ENCODE measurements at places on chromosomes 12 and 14.
A peak's percentile ranks its signal among the peaks of the same experiment; 100 is the strongest.

- DNase-seq: no peak
Observed at GRCh38 chr12:106962286-106962685, 6.6 kb downstream of the TMEM263 start.

- peak; percentile 92 for DNase-seq
Observed at GRCh38 chr14:54773171-54774006, 129.2 kb downstream of the GCH1 start.

DNA sequence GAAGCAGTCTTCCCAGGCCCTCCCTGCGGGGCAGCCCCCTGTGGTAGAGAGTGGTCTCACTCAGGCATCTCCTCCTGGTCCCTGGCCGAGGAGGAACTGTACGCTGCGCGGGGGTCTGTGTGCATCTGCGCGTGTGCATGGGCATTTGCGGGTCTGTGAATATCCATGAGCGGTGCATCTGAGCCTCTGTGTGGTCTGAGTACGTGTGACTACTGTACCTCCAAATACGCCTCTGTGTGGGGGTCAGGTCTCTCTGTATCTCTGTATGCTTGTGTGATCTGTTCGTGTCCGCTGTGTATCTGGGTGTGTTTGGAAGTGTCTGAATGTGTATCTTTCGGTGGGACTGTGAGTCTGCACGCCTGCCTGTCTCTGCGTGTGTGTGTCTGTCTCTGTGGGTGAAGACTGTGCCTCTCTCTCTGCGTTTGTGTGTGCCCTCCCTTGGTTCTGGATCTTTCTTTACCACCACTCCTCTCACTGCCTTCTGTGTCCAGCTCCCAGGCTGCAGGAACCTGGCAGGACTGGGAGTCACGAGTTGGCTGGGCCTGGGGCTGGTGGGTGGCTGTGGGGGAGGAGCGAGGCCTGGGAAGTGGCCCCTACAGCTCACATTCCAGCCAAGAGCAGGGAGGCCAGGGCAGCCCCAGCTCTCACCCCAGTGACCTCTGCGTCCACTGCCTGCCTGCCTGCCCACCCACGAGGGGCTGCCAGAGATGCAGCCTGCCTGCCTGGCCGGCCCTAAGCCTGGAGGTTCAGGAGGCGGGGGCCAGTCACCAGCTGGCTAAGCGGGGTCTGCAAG, 1.1 kb upstream of the PGF start:
- no peak for DNase-seq

DNA sequence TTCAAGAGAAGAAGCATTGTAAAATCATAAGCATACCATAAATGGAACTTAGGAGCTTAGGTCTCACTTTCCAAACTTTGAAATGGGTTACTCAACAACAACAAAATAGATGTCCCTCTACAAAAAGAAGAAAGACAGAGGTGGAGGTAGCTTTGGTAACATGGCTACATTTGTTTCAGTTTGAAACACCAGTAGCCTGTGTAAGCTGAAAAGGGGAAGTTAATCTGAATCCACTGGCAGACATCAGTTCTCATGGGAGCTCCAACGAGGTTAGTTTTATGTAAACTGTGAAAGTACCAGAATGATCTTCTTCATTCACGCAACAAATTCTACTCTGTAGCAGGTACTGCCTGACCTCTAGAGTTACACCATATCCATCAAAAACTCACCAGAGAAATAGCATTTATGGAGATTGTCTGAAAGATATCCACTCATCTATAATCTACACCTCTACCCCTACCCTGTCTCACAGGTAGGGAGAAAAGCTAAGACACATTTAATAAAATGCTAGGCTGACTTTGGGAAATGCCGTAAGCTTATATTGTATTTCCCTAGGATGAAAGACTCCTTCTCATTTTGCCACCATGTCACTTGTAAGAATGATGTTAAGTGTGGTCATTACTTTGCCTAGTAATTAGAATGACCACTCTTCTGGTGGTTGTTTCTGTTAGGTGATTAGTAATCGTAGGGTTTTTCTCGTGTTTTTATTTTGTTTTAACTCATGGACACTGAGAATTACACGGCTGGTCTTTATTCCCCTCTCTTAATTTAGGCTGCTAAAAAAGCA, 224.1 kb downstream of the ASCL1 start:
- DNase-seq: no peak

- no peak for DNase-seq
Observed at GRCh38 chr12:58176296-58176869, 235.0 kb downstream of the ATP23 start.

DNA sequence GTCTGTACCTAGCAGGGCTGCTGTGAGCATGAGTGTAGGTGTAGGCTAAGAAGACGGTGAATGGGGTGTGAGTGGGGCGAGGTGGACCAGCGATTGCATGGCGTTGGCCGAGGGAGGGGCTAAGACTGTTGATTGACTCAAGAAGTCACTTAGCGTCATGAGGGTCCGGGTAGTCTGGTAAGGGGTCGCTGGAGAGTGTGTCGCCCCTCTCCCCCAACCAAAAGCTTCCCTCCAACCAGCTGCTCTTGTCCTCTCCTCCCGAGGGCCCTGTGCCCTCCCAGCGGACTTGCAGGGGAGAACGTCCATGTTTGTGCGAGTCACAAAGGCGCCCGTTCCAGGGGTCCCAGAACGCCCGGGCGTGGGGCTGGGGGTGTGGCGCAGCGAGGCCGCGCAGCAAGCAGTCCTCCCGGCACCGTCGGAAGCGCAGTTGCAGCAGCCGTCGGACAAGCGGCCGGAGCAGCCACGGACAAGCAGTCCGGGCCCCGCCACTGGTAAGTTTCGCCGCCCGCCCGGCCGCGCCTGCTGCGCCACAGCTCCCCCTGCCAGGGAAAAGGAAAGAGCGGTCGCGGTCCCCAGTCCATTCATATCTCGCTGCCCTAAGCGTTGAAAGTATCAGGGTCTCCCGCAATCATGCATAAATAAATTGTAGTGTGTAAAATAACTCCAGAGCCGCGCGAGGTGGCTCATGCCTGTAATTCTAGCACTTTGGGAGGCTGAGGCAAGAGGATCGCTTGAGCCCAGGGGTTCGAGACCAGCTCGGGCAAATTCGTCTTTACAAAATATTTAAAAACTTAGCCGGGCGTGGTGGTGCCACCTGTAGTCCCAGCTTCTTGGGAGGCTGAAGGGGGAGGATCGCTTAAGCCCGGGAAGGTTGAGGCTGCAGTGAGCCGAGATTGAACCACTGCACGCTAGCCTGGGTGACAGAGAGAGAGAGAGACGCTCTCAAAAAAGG, at the start of gene CCDC63:
Gene CCDC63, plus strand, starts transcription at position 373 of the 952 bp plus-strand sequence. CDS start 5,968 bp downstream, outside the sequence.
- DNase-seq: peak; percentile 13

DNA sequence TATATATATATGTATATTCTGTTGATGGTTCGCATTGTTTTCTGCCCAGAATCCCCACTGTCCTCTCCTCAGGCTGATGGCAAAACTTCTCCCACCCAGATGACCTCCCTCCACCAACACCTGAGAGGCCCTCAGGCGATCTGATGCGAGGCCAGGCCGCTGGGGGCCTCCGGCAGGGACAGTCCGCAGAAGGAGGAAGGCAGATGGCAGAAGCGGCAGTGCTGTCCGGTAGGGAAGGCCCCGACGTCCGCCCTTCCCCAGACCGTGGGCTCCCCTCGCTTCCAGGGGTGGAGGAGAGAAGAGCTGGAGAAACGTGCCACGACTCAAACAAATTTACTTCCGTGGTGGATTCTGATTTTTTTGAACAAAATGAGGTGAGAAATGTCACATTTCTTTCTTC, 178.3 kb upstream of the RGS6 start:
- DNase-seq: no peak

DNA sequence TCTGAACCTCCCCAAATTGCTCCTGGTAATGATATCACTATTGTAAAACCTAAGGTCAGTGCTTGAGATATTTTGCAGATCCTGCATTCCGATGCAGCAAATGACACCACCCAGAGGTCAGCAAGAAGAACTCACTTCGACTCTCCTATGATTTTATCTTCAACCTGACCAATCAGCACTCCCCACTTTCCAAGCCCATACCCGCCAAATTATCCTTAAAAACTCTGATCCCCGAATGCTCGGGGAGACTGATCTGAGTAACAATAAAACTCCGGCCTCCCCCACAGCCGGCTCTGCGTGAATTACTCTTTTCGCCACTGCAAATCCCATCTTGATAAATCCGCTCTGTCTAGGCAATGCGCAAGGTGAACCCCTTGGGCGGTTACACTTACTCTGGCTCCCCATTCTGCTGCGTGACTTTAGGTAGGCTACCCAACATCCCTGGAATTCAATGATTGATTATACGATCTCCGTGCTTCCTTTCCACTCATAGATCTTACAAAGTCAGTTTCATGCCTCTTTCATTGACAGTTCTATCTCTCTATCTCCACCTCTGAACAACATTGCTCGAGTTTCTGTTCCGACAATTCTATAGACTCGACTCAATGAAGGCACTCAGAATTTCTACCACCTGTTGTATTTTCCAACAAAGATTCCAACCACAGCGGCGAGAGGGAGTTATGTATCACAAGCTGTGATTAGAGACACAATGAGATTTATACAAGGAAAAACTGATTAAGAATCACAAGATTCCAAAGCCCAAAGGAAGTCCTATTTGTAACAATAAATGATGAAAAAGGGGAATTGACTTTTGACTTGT, 939 bp downstream of the NPC2 start:
- no peak for DNase-seq

- no peak for DNase-seq
Observed at GRCh38 chr12:61667676-61668075, 592.5 kb upstream of the USP15 start.

DNA sequence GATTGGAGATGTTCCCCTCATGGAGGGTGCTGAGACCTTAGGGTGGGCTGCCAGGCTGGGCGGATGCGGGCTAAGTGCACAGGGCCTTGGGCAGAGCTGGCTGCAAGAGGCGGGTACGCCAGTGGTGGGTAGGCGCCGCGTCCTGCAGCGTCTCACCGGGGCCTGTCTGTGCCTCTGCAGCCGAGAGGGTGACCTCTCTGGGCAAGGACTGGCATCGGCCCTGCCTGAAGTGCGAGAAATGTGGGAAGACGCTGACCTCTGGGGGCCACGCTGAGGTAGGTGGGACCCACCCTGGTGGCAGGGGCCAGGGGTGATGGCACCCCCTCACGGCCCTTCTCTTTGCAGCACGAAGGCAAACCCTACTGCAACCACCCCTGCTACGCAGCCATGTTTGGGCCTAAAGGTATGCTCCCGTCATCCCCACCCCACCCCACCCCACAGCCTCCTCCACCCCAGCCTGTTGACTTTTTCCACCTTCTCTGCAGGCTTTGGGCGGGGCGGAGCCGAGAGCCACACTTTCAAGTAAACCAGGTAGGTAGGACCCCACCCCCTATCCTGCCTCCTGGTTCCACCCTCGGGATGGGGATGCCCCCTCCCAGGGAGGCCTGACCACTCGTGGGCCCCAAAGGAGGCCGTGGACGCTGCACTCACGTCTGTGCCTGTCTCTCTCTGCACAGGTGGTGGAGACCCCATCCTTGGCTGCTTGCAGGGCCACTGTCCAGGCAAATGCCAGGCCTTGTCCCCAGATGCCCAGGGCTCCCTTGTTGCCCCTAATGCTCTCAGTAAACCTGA, 1.5 kb downstream of the CRIP1 start:
- no peak for DNase-seq

DNA sequence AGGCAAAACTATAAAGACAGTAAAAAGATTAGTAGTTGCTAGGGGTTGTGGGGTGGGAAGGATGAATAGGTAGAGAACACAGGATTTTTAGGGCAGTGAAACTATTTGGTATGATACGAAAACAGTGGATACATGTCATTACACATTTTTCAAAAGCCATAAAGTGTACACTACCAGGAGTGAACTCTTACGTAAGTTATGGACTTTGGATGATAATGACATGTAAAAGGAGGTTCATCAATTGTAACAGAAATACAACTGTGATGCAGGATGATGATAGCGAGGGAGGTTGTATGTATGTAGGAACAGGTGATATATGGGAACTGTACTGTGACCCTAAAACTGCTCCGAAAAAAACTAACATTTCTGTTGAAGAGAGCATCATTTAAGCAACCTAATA, 15.1 kb upstream of the FGF6 start:
- DNase-seq: no peak

DNA sequence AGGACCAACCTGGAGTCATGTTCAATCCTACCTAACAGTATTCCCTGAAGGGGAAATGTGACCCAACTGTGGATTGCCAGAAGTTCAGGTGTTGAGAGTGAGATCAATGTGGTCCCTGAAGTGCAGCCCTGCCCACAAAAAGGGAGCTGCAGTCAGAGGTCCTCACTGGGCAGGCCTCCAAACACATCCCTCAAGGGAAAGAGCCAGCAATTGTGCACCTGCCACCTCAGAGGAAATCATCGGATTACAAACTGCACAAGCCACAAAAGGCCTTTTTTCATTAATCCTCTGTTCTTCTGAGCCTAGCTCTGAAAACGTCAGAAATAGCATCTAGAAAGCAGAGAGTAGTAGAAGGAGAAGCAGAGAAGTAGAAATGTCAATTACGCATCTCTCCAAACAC, 10.8 kb upstream of the MDM1 start:
- DNase-seq: peak; percentile 80

DNA sequence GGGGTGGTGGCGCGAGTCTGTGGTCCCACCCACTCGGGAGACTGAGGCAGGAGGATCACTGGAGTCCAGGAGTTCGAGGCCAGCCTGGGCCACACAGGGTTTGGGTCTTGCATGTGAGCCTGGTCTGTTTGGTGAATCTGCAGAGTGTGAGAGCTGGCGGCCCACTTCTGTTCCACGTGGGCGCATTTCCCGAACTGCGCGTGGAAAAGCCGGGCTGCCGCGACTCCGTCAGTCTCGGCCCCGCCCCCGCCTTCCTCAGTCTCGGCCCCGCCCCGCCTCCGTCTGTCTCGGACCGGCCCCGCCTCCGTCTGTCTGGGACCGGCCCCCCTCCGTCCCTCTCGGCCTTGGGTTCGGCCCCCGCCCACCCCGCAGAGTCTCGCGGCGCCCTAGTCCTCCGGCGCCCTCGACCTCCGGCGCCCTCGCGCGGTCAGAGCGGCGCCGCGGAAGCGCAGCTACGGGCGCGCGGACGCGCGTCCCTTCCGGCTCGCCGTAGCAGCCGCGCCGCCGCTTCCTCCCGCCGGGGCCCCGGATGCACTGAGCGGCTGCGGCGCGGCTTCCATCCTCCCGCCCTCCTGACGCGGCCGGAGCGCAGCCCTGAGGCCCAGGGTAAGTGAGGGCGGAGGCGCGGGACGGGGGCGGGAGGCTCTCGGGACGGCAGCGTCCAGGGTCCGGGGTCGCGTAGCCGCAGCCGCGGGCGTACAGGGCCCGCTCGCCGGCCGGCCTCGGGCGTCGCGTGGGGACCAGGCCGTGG, at the start of gene EP400:
Gene EP400, plus strand, starts transcription at position 512 of the 751 bp plus-strand sequence. CDS start 10,678 bp downstream, outside the sequence.
- DNase-seq: peak; percentile 79

DNA sequence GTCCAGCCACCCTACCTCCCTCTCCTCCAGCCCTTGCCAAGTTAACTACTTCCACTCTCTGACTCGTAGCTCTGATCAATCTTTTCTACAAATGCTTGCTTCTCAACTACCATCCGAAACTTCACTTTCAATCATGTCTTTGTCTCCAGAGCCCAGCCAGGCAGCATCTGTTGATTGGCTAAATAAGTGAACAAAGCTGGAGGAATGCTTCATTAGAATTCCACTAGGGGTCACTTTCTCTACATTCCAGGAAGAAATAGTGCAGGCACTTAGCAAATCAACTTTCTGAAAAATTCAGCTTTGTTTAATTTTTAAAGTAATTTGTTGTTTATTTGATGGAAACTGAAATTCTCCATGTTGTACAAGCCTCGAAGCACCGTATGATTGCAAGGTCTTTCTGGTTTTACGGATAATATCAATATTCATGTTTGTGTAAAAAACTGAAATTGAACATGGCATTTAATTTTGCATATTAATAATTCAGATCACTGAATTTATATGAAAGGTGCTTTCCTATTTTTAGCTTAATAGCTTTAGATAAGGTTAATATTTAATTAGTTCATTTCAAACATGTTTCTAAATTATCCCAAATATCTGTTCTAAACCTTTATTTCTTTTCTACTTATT, 32.4 kb upstream of the HELB start:
- no peak for DNase-seq

- no peak for DNase-seq
Observed at GRCh38 chr12:8156416-8156815, 399 bp upstream of the ZNF705A start.
